ENCODE measurements at places on chromosomes 12 and 14.

DNA sequence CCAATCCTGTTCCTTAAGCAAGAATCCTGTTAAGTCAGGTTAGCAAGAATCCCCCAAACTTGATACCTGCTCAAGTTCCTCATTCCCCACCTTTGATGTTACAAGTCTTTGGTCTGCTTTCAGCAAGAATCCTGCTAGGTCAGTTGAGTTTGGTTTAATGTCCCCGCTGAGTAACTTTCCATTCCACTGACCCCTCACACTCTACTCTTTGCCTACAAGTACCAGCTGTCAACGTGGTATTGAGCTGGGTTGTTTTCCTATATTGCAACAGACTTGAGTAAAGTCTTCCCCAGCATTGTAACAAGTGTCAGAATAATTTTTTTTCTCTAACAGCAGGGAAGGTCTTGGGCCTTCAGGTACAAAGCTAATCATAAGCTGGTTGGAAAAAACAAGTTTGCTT lies 6.3 kb downstream of the PPM1H start:
- DNase-seq: no peak

DNA sequence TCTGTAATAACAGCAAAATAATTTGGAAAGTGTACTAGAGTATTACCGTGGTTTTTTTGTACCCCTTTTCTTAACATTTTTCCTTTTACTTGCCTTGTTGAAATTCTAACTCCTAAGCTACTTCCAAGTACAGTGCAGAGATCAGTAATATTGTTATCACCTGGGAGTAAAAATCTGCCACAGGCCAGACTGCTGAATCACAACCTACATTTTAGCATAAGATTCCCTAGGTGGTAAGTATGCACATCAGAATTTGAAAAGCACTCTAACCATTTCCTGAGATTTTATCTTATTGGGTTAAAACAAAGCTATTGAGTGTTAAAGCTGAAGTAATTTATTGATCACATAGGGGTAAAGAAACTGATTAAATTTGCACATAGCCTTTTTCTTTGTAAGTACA lies 55.2 kb upstream of the KCNH3 start:
- DNase-seq: no peak

DNA sequence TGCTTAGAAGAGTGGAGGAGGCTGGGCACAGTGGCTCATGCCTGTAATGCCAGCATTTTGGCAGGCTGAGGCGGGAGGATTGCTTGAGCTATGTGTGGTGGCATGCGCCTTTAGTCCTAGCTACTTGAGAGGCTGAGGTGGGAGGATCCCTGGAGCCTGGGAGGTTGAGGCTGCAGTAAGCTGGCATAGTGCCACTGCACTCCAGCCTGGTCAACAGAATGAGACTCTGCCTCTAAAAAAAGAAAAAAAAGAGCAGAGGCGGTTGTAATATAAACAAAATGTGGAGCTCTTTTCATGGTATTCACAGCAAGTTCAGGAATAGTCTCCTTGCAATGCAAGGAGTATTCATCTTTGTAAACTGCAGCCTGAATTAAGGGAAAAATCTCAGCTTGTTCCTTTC lies 27.2 kb downstream of the ARID2 start:
- DNase-seq: no peak

DNA sequence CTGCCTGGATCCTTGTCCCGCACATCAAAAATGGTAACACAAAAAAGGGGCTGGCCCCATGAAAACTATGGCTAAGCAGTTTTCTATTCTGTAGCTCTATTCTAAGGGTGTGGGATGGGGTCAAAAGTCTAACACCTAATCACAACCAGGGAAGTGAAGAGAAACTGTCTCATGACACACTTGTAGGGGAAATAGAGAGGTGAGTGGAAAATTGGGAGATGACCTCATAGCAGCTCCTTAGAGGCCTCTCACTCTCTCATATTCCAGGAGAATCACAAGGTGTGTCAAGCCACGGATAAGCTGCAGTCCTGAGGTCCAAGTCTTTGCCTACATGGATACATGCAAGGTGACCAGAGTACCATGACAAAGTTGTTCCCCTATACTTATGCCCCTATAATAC lies 10.7 kb downstream of the KLHL28 start:
- no peak for DNase-seq

DNA sequence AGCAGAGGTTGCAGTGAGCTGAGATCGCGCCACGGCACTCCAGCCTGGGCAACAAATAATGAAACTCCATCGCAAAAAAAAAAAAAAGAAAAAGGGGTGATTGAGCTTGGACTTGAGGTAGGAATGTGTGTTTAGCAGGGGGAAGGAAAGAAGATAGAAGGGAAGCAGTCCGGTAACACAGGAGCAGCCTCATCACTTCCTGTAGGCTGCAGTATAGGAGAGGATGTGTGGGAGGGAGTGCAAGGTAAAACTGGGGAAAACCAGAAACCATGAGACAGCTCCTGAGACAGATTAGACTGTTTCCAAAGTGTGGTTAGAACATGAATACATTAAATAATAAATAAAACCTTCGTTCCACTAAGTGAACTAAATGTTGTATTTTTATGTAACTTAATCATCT lies 49.2 kb downstream of the FGD4 start:
- DNase-seq: no peak

DNA sequence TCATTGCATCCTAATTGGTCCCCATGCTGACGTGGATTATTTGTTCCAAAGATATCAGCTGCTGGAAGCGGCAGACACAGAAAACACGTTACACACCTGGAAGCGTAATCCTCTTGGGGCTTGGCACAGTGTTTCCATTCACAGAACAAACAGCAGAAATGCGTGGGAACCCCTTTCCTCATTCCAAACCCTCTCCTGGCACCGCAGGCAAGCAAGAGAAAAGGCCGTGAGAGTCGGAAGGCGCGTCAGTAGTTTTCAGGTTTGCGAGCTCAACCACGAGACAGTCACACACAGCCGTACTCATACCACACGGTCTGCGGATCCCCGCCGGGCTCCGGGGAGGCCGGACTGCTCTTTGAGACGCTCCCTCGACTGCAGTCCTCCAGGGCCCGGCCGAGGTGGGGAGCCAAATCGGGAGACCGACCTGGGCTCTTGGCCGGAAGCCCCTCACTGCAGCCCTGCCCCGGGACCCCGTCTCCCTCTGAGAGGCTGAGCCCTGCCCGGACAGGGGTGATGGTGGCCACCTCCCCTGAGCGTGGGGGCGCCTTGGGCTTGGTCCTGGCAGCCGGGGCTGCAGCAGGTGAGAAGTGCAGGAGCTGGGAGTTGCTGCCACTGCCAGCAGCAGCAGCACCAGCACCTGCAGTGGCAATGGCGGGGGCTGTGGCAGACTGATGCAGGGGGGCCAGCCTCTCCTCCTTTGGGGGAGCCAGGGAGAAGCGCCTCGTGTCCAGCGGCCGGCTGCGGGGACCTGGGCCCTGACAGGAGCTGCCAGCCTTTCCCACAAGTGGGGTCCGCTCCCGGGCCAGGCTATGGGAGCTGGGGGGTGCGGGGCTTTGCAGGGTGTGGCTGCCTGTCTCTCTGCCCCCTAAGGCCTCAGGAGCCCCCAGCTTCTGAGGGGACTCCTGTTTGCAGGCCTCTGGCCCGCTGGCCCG lies 28.1 kb upstream of the GPR68 start:
- DNase-seq: no peak

DNA sequence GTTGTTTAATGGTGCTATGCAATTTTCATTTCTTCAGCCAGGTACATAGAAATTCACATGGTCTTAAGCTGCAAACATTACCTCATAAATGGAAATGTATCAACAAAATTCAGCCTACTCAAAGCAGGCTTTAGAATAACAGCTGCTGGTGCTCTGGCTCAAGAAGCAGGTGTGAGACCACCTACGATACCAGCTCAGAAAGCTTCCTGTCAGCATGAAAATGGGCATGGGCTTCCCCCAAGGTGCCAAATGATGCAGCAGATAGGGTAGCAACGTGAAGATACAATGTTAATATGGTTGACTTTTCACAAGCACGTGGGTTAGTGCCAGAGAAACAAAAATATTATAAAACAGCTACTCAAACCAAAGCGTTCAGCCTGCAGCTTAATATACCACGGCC lies 343.4 kb upstream of the PRICKLE1 start:
- no peak for DNase-seq

DNA sequence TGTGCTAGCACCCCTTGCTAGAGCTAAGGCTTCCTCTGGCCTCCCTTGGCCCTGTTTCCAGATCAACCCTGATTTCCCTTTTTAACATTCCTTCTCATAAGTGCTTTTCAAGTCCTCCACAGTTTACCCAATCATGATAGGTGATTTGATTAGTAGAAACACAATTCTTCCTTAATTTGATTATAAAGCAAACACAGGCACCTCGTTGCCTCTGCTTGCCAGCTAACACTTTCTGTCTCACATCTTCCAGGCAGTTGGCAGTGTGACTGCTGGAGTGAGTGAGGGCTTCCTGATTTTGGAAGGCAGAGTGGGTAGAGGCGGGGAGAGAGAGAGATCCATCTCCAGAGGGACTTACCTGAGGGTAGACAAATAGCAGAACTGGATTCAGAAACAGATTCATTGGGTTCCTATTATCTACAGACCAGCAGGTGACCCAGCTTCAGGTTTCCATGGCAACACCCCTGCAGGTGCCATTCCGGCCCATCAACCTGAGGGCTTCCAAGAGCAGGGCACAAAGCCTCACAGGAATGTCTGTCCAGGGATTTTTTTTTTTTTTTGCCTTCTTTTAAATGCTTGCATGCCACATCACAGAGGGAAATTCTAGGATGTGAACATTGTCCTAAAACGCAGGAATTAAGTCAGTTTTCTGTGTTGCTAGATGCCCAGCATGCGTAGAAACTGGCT lies 77.7 kb downstream of the PLXNC1 start:
- no peak for DNase-seq

- no peak for DNase-seq
Measured at GRCh38 chr12:617304-617915, 45.8 kb downstream of the NINJ2 start.

DNA sequence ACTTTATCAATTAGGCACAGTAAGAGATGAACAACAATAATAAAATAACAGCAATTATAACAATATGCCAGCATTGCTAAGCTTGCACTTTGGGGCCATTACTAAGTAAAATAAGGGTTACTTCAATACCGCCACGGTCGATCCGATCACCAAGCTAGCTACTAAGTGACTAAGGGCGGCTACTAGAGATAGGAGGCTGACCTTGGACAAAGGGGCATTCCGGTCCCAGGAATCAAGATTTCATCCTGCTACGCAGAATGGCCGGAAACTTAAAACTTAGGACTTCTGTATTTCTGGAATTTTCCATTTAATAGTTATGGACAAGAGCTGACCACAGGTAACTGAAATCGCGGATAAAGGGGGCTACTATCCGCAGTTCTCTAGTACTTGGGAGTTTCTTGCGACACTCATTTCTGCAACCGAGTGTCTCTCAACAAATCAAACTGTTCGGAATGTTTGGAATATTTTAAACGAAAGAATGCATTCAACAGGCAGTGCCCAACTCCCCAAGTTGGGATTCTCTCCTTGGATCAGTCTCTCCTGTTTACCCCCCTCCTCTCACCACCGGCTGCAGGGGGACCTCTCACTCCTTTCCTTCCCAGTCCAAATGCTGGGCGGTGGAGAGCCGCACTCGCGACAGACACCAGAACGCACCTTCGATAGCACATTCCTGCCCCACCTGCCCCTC lies 650 bp downstream of the HEBP1 start:
- no peak for DNase-seq

DNA sequence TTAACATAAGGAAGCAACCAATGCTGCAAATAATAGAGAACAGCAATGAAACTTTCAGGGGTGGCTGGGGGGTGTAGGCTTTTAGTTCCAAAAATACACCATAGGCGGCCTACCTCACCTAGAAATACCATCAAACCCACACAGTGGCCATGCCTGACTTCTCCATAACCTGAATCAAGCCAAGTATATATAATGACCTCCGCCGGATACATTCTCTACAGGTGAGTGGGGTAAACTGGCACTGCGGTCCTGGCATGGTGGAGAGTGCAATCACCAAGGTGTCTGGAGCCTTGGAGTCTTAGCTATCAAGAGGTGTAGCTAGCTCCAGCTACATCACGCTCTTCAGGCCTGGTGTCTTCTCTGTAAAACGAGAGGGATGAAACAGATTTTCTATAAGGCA lies 1.2 kb downstream of the ZBTB25 start:
- DNase-seq: no peak
